ENCODE measurements at places on chromosomes 7 and 10.

- no peak for DNase-seq
Measured at GRCh38 chr7:26696161-26696560, 168.2 kb downstream of the SKAP2 start.

- peak; percentile 11 for DNase-seq
Measured at GRCh38 chr7:106346678-106347217, 62.0 kb upstream of the NAMPT start.

- DNase-seq: no peak
Measured at GRCh38 chr7:45446195-45446944, 127.8 kb upstream of the ADCY1 start.

DNA sequence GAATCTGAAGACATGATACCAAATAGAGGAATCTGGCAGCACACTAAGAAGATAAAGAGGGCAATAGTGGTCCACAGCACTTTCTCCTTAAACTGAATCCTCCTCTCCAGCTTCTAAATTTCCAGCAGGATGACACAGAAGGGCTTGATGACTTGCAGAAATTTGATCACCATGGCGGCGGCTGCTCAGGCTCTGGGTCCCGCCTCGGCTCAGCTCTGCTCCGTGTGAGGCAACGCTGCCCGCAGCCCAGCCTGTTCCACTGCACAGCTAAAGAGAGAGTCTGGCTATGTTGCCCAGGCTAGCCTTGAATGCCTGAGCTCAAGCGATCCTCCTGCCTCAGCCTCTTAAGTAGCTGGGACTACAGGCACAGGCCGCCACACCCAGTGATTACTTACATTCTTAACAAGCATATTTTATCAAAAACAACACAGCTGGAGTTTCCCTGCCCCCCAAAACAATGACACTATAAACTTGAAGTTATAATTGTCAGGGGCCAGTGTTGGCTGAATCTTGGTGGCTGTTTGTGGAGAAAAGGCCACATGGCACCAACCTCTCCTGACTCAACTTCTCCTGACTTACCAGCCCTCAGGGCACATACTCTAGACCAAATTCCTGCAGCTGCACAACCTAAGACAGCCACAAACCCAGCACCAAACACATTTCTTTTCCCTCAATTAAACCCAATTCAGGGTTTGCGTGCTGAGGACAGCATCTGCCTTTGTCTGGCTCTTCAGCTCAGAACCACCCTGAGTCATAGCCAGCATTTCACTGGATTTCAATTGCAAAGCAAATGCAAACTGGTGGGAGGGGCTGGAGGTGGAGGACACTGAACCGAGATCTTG, 11.6 kb upstream of the TNPO3 start:
- DNase-seq: no peak

DNA sequence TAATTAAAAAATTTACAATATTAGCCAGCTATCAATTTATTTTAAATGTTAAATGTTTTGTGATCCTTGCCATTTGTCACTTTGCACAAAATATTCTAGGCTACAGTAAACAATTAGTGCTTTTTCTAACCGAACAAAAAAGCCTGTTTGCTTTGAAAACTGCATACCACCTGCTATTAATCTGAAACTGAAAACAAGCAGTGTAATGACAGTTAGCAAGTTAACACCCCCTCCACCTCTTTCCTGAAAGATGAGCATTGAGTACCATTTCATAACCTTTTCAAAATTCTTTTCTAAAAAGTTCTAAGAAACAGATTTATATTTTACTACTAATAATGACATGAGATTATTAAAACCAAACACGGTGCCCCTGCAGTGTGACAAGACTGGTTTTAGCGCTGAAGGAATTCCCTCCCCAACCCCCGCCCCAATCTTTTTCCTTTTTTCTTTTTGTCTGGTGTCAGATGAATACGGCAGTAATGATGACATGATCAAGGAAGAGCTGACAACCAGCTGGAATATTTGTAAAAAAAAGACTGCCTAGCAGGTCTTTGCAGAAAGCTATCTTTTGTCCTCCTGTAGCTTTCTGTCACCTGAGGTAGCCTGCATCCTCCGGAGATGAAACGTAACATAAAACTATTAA, 175.6 kb downstream of the CHCHD3 start:
- DNase-seq: no peak

- no peak for DNase-seq
Measured at GRCh38 chr7:25014756-25015155, 34.8 kb upstream of the OSBPL3 start.

DNA sequence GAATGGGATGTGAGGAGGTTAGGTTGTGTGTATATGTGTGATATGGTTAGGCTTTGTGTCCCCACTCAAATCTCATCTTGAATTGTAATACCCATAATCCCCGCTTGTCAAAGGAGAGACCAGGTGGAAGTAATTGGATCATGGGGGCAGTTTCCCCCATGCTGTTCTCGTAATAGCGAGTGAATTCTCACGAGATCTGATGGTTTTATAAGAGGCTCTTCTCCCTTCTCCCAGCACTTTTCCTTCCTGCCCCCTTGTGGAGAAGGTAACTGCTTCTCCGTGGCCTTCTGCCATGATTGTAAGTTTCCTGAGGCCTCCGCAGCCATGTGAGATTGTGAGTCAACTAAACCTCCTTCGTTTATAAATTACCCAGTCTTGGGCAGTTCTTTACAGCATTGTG, 47.3 kb downstream of the NPVF start:
- DNase-seq: no peak

DNA sequence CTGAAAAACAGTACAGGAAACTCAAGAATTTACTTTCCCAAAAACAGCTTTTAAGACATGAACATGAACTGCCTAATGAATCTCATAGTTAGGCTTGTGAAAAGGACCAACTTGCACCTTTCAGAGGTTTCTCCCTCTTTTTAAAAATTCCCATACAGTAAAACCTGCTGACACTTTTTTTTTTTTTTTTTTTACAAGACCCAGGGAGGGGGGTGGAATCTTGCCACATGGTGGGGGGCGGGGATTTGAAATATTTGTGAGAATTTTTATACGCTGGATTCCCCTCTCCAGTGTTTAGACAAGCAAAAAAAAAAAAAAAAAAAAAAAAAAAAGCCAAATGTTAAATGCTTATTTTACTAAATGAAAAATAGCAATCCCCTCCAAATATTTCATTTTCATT, 57.4 kb downstream of the HIBADH start:
- DNase-seq: no peak

- no peak for DNase-seq
Measured at GRCh38 chr10:128714644-128715415, 588.6 kb upstream of the MKI67 start.

DNA sequence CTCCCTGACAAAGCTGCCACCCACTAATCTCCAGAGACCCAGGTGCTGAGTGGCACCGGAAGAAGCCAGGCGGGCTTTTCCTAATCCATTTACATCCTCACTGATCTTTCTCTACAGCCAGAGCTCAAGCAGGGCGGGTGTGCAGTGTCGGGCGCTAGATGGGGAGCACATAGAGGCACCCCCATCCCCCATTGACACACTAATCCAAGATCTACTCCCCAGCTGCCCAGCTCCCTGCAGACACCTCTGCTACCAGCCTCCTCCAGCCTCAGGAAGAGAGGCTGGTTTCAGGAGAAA, 22.2 kb downstream of the FRMPD2 start:
- DNase-seq: no peak

DNA sequence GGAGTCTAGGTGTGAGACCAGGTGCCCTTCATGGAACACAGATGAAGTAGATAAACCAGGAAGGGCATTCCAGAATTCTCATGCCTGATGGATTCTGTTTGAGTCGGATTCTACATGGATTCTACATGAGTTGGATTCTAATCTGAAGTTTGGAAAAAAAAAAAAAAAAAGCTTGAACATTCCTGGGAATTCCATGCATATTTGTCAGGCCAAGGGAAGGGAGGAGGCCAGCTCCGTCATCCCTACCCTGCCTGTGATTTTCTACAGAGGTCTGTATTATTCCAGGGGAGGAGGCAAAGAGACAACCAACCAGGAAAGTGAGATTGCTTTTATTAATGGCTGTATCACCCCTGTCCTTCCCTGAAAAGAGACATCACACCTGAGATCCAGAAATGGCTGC, 27.8 kb upstream of the EBLN1 start:
- no peak for DNase-seq

- no peak for DNase-seq
Measured at GRCh38 chr7:69845721-69846495, 247.6 kb downstream of the AUTS2 start.

DNA sequence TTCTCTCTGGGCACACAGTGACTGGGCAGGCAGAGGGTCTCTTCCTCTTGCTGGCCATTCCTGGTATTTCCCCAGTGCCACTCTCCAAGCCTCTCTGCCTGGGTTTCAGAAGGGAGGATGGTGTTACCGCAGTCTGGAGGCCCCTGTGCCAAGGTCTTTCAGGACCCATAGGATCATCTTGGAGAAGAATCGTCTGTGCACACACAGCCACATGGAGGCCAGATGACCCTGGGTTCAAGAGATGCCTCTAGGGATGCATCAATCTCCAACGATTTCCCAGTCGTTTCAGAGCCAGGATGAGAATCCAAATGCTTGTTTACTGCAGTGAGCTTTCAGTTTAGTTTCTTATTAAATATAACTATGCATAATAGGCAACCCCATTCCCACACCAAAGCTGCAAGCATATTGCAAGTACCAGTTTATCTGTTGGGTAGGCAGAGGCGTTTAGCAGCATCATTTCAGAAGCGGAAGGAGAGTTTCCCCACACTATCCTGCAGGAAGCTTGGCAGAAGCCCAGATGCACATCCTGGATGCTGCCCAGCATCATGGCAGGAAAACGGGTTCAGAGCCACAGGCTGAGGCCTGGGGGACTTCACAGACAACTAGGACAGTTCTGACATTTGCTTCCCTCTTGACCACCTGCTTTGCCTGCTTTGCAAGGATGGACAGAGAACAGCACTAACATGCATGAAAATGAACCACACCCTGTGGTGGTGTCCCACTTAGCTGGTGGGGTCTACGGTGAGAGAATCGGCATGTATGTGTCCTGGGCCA, 134.7 kb upstream of the FAM20C start:
- DNase-seq: no peak

- no peak for DNase-seq
Measured at GRCh38 chr7:25777969-25778708, 373.9 kb upstream of the NFE2L3 start.

- no peak for DNase-seq
Measured at GRCh38 chr10:24958721-24959381, 6.4 kb upstream of the PRTFDC1 start.

DNA sequence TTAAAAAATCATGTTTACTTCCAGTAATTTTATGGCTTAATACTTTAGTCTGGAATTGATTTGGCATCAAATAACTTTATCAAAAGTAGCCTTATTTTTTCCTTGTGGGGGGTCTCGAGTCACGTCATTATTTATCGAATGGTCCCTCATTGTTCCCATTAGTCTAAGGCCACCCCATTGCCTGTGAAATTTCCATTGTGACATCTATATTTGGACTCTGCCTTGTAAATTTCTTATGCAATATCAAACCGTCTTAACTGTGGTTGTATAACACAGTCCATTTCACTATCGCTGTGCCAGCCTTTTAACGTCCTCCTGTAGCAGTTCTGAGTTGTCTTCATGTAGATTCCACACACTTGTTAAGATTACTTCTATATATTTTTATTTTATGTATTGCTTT, 103.9 kb upstream of the RET start:
- no peak for DNase-seq

DNA sequence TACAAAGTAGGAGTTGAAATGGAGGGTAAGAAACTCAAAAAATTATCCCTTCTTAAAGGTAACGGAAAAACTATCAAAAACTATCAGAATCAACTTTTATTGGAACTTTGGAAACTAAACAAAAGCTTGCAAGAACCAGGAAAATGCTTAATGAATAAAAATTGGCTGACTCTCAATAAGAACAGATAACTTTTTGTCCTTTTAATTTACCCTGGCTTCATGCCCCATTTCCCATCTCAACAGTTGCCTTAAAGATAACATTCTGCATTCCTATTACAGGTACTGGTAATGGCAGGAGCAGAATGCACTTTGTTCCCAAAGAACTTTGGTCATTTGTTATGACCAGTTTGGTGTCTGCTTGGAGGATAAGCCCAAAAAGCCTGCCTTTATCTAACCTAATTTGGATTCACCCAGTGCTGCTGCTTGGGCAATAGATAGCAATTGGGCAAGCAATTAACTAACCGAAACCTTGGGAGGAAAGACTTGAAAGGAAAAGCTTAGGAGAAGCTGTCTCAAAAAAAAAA, 17.8 kb downstream of the CH25H start:
- DNase-seq: no peak

DNA sequence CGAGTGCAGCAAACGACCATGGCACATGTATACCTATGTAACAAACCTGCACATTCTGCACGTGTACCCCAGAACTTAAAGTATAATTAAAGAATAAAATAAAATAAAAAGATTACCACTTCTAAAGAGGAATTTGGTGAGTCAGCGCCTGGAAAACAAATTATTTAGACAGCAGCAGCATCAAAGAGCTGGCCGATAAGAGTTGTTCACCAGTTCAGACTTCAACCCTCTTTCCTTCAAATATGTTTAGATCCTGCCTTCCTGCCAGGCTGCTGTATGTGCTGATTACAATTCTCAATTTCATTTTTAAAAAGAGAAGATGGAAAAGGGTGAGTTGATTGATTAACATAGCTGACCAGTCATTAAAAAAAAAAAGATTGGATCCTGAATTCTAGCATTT, 672.0 kb upstream of the NRP1 start:
- no peak for DNase-seq

DNA sequence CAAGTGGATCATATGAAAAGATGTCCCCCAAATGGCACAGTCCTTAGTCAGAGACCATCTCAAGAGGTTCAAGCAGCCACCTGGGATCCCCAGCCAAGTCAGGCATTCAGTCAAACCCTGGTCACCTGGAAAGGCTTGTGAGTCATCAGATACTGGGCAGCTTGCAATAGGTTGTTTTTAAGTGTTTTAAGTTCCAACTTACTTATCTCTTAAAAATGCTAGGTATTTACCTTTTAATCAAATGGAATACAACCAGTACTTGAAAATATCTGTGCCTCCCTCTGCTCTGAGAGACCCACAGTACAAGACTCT, 262.2 kb downstream of the WDR11 start:
- DNase-seq: no peak
